ENCODE measurements at places on chromosomes 11 and 22. TPM values are rescaled to one million over a fixed set of nuclear protein-coding genes. Genes with fewer than 3 reads are reported as not detected.
A peak's percentile ranks its signal among the peaks of the same experiment; 100 is the strongest.

APOA1 gene
- total RNA-seq: 1.2 TPM

TSKU gene
- total RNA-seq: 29.9 TPM

NELL1 gene
- 0.26 TPM for total RNA-seq

SLC22A9 gene
- total RNA-seq: not detected

DNA sequence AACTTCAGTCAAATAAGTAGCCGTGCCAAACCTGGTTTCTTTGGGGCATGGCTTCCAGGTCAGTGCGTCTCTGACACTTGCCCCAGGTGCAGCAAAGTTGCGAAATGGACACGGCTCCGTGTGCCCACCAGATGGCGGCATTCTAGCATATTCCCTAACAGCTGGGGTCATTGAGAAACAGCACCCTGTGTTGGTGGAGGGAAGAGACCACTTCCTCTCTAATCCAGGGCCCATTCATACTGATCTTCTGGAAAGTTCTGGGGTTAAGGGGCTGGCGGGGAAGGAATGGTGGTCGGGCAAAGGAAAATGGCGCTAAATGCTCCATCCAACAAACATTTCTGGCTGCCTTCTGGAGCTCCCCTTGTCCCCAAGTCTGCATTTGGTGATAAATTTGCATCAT is 141.2 kb upstream of the TIMP3 start:
- peaks cover 4% of the 10 kb centered on the region for H3K27me3 ChIP-seq
- no peaks in the 10 kb centered on the region for H3K4me1 ChIP-seq
- no peak overlapping the region for H3K27ac ChIP-seq
- H3K4me3 ChIP-seq: no peak overlapping the region
- no peaks in the 10 kb centered on the region for H3K36me3 ChIP-seq

GRCh38 chr22:46033256-46034200 is 56.6 kb upstream of the WNT7B start:
- no peaks in the 10 kb centered on the region for H3K36me3 ChIP-seq
- no peak for DNase-seq
- no peaks in the 10 kb centered on the region for H3K4me1 ChIP-seq

GRCh38 chr11:46105926-46106325 is 15.3 kb downstream of the PHF21A start:
- DNase-seq: no peak
- H3K4me1 ChIP-seq: peaks cover 17% of the 10 kb centered on the region
- H3K27ac ChIP-seq: no peak overlapping the region
- no peak overlapping the region for H3K4me3 ChIP-seq

DNA sequence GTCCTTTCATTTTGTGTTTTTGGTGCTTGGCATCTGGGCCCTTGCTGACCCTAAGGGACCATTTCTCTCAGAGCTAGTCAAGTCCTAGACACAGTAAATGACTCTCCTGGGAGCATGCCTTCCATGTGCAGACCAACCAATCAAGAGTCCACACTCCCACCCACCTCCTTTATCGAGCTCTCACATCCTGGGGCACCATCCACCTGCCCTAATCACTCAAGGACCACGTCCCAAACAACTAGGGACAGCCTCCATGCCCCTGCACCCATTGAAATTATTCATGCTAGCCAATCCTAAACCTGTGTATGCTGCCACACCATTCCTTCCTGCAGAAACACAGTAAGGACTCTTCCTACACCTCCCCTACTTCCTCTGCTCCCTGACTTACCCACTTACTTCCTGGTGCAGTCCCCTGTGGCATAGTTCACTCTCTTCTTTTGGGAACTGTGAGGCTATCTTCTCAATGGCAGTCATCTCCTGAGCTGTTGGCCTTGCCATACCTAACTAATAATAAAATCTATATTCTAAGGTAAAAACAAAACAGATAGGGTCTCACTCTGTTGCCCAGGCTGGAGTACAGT is 6.4 kb upstream of the SAA2 start:
- no peak for DNase-seq
- no peaks in the 10 kb centered on the region for H3K27me3 ChIP-seq
- H3K27ac ChIP-seq: no peak overlapping the region
- no peak overlapping the region for H3K4me3 ChIP-seq
- no peaks in the 10 kb centered on the region for H3K4me1 ChIP-seq
- H3K36me3 ChIP-seq: no peaks in the 10 kb centered on the region

GRCh38 chr11:100525635-100526034 is 161.5 kb upstream of the ARHGAP42 start:
- no peaks in the 10 kb centered on the region for H3K27me3 ChIP-seq
- H3K4me3 ChIP-seq: no peak overlapping the region
- H3K4me1 ChIP-seq: no peaks in the 10 kb centered on the region

GRCh38 chr11:66546368-66546965 is at the start of gene ACTN3:
Gene ACTN3 (plus strand): TSS chr11:66546903. CDS start chr11:66546938, 35 bp downstream.
- peaks cover 18% of the 10 kb centered on the region for H3K27me3 ChIP-seq
- no peak within 1 kb of the TSS for H3K27ac ChIP-seq
- DNase-seq: peak; percentile 15
- H3K36me3 ChIP-seq: peaks cover 14% of the 10 kb centered on the region
- peak within 1 kb of the TSS; percentile 76 for H3K4me3 ChIP-seq

DNA sequence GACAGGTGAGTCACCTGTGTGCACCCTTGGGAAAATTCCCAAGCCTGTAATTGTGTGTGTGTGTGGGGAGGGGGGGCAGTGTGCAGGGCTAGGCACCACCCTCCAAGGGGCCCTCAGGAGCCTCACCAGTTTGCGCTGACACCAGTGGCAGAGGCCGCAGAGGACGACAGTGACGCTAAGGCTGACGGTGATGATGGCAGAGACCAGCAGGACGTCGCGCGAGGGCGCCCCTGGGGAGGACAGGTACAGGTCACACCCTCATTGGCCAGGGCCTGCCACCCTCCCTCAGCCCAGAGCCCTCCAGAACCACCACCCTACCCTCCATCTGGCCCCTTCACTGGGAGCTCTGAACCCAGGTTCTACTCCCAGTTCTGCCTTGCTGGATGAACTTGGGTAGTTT is 24.9 kb downstream of the SYT7 start:
- H3K4me1 ChIP-seq: peaks cover 21% of the 10 kb centered on the region
- peaks cover 13% of the 10 kb centered on the region for H3K27me3 ChIP-seq
- H3K36me3 ChIP-seq: no peaks in the 10 kb centered on the region
- DNase-seq: no peak
- no peak overlapping the region for H3K27ac ChIP-seq

Data from endothelial cell (in vitro differentiated cells).